Stimulated activated CD8-positive, alpha-beta memory T cell treated with anti-CD3 and anti-CD28 coated beads, Interleukin-4, amount 100 ng/mL, for 4 hours (primary cell): ENCODE measurements at places on chromosomes 11 and 22.

GRCh38 chr11:13261591-13262061 lies 16.0 kb upstream of the BMAL1 start:
- DNase-seq: no peak

- no peak for DNase-seq
Measured at GRCh38 chr11:83170865-83171264, 13.9 kb downstream of the PCF11 start.

GRCh38 chr11:77959434-77959833 lies 35.0 kb downstream of the INTS4 start:
- DNase-seq: no peak

DNA sequence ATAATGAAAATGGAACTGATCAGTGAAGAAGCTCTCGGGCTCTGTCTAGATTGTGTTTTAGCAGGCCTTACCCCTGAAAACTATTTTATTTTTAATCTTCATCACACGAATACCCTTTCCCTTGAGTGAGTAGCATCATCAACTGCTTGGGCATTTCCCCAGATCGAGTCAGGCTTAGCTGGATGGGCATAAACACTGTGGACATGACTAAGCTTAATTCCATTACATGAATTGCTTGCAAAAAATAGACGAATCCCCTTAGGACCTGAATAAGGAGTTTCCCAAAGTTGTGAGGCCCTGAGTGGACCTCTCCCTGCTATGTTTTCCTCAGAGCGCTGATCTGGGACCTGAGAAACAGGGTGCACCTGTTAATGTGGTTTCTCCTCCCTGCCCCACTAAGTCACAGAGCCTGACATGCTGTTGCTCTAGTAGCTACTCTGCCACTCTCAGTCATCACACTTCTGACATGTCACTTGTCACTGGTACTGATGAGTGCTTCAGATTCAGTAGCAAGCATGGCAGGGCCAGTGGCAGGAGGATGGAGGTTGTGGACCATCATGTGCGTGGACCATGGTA lies 53.5 kb downstream of the ENDOD1 start:
- no peak for DNase-seq

DNA sequence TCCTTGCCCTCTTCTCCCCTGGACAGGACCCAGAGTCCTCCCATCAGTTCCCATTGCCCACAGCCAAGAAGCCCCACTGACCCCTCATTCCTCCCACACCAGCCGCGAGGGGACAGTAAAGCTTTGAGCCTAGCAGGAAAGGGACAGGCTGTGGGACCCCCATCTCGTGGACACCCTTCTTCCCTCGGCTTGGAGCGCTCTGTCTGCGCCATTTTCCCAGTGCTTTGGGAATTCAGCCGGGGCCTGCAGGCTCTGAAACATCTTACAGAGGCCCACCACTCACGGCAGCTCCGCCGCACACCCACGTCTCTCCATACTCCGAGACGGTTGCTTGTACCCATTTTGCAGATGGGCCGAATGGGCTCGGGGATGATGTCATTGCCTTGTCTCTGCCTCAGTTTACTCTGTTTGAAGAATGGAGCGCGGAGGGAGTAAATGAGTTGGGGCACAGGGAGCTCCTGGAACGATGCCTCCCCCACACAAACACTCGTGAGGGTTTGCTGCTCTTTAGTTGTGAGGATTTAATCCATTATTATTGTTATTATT lies 447.7 kb downstream of the TBC1D22A start:
- no peak for DNase-seq

DNA sequence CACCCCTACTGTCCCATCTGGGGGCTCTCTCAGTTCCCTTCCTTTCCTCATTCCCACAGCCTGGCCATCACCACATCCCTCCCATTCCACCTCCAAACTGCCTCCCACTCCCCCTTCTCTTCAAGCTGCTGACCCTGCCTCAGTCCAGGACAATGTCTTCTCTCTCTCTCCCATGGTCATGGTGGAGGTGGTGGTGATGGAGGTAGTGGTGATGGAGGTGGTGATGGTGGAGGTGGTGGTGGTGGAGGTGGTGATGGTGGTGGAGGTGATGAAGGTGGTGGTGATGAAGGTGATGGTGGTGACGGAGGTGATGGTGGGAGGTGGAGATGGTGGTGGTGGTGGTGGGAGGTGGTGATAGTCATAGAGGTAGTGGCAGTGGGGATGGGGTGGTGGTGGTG lies 87.0 kb downstream of the MPPED1 start:
- no peak for DNase-seq

DNA sequence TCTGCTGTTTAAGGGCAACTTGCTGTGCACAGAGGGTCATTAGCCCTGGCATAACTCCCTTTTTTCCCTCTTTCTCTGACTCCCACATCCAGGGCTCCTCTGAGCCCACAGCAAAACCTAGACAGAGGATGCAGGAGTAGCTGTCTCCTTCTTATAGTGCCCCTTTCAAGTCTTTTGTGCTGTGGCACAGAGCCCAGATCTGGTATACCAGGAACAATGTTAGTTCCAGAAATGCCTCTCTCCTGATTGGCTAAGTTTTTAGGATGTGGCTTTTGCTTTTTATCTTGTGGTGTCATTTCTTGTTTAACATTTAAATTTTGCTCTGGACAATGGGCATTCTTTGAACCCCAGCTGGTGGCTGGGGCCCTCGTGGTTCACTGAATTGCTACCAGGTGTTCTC lies 25.6 kb upstream of the RRM1 start:
- DNase-seq: no peak

- DNase-seq: no peak
Measured at GRCh38 chr11:13728076-13728475, 59.6 kb downstream of the FAR1 start.

DNA sequence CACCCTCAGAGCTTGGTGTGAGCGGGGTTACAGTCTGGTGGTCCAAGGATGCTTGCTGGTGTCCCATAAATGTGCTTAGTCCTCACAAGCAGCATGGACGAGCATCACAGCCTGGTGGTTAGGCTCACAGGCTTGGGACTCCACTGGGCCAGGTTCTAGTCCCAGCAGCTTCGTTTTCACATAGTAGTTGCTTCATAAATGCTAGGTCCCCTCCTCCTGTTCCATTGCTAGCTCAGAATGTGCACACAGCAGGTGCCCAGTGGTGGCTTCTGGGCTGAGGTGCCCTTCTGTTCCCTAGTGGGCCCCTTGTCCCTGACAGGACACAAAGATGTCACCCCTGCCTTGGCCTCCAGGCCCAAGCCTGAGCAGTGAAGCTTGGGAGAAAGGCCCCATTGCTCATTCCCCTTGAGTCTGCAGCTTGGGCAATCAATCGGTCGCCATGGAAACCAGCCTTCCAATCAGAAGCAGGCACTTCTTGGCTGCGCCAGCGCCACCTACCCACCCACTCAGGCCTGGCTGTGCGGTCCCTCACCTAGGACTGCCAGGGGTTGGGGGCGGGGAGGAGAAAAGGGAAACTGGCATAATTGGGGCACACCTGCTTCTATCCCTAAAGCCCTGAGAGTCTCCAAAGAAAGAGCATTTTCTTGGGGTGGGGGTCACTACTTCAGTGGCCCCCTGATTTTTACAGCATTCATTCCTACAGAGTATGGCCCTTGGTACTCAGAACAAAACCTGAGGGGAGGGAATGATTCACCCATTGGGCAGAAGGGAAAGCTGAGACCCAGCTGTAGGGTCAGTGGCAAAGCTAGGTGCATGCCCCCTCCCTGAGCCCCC lies 48.1 kb downstream of the CYTH4 start:
- no peak for DNase-seq

- no peak for DNase-seq
Measured at GRCh38 chr11:62391642-62392425, 27.0 kb upstream of the SCGB1A1 start.

GRCh38 chr11:107840129-107840484 lies 18.5 kb downstream of the SLC35F2 start:
- DNase-seq: no peak

DNA sequence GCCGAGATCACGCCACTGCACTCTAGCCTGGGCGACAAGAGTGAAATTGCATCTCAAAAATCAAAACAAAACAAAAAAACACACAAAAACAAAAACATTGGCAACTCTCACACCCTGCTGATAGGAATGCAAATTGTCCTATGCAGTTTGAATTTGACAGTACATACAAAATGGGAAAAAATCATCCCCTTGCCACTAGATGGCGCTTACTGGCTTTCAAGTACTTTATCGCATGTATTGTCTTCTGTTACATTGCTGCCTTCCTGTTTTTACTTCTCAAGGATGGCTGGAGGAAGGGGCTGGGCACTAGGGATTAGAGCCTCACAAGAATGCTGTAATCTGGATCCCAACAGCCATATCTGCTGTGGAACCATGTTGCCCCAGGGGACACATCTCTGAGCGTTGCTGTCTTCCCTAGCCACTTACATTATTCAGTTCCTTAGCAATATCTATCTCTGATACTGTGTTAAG lies 59.4 kb upstream of the A4GALT start:
- no peak for DNase-seq
